ENCODE measurements at places on chromosomes 7 and 10.

DNA sequence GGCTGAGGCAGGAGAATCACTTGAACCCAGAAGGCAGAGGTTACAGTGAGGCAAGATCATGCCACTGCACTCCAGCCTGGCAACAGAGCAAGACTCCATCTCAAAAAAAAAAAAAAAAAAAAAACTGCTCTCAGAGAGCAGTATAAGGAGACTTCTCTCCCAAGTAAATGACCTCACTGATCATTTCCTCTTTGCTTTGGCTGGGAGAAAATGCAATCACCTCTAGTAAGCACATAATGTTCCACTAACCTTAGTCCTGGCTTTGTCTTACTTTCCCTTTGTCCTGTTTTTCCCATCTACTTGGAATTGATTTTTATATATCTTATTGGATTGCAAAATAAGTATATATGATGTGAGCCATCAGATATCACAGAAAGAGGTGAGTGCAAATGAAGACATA lies 2.5 kb downstream of the SLC25A13 start:
- DNase-seq: no peak

DNA sequence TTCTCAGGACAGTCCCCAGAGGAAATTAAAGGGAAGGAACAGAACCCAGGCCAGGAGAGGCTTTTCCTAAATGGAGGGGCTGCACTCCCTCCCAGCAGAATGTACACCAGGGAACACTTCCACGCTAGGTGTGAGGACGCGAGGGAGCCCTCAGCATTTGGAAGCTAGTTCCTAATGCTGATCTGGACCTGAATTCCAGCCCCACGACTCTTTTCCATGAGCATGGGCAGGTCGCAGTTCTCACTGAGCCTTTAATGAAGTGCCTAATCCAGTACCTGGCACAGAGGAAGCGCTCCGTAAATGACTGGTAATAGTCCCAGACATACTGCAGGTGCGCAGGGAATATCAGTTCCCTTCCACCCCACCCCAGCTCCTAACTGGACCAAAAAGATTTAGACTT lies 1.1 kb downstream of the ALOX5 start:
- no peak for DNase-seq

- DNase-seq: no peak
Observed at GRCh38 chr10:132134241-132135052, 52.3 kb upstream of the DPYSL4 start.

GRCh38 chr7:29565982-29566746 lies 2.5 kb downstream of the PRR15 start:
- no peak for DNase-seq

DNA sequence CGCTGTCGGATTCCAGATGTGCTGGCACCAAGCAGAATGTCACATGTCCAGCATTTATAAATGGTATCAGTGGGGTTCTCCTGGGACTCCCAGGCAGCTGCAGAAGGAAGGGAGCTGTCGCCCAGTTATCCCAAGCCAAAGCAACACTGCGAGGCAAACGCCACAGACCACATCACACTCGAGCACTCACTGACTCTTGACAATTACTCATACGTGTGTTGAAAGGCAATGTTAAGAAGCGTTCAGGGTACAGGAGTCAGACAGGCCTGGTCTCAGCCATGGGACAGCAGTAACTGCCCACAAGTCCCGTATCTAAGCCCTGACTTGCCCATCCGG lies 113.4 kb downstream of the DIP2C start:
- no peak for DNase-seq

GRCh38 chr10:130282492-130283218 lies 146.5 kb downstream of the GLRX3 start:
- DNase-seq: no peak

- DNase-seq: no peak
Observed at GRCh38 chr7:99380032-99380822, 5.7 kb downstream of the ARPC1B start.

- no peak for DNase-seq
Observed at GRCh38 chr10:29784175-29784773, 149.5 kb upstream of the SVIL start.

DNA sequence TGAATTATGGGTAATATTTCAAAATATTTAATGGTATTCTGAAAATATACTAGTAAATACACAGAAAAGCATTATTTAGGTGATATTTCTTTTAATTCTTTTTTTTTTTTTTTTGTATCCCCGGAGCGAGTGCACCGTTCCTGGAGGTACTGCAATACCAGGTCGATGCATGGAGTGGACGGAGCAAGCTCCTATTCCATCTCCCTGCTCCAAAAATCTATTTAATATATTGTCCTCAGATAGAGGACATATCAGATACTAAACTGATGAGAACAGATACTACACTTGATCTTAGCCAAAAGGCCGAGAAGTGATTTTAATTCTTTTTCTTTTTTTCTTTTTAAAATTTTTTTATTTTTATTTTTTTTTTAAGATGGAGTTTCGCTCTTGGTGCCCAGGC lies 10.8 kb downstream of the BTRC start:
- DNase-seq: no peak

- no peak for DNase-seq
Observed at GRCh38 chr7:118575393-118575948, 351.0 kb downstream of the ANKRD7 start.

- DNase-seq: no peak
Observed at GRCh38 chr7:74655768-74656440, 1.6 kb upstream of the GTF2I start.

DNA sequence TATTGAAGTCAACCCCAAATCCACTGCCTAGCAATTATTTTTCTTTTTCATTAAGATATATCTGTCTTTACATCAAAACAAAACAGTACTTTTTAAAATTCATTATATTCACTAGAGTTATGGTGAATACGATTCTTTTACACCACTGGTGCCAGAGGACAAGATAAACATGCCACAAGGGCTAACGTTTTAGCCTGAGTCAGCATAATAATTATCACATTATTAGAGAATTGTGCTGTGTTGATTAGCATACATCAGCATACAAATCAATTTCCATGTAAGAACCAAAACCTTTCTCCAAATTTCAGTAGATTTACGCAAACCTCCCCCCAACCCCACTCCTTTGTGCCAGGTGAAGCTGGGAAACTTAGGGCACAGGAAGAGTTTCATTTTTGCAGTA lies 131.1 kb upstream of the TMEM106B start:
- DNase-seq: no peak

GRCh38 chr7:97512441-97513207 lies 219.3 kb upstream of the TAC1 start:
- no peak for DNase-seq

- DNase-seq: no peak
Observed at GRCh38 chr10:101238732-101239105, 9.5 kb upstream of the LBX1 start.

DNA sequence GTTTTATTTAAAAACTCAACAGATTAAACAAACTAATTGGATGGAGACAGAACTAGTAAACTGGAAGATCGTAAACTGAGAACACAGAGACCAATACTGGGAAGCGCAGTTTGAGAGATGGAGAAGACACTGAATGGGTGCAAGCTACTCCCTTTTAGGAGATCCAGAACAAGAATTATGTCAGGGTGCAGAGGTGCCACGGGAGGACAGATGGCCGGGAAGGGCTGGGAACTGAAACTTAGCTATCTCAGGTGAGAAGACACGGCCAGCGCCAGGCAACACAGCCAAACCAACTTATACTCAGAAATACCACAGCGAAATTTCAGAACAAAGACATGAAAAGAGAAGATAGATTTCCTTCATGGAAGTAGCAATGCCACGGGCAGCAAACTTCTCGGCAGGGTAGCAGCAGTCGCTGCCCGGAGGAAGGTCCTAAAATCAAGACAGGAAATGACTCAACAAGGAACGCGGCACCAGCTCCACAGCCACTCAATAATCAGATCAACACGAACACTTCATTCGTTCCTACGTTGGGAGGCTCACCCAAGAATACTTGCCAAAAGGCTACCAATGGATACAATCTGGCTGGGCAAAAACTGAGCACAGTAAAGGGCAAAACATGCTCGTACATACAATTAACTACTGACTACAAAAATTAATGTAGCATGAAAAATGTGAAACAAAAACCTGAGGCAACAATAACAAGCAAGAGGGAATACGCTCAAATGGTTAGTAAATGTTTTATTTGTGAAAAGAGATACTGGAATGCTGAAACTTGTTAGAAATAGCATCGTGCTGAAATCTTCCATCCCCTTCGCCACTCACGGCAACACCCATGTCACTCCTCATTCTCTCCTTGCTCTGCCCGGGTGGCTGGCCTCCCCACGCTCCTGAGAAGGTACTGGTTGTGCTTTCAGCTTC lies 2.2 kb upstream of the LRRC27 start:
- no peak for DNase-seq

- DNase-seq: no peak
Observed at GRCh38 chr10:75766106-75766505, 334.7 kb downstream of the LRMDA start.

Data from NCI-H345 (cell line).